ENCODE measurements at places on chromosomes 7 and 10. TPM values are rescaled to one million over a fixed set of nuclear protein-coding genes. Genes with fewer than 3 reads are reported as not detected.

Gene OR2A14
- not detected for polyA plus RNA-seq

Gene CALML3
- not detected for polyA plus RNA-seq

Gene HECW1
- polyA plus RNA-seq, result 5.6 TPM

DNA sequence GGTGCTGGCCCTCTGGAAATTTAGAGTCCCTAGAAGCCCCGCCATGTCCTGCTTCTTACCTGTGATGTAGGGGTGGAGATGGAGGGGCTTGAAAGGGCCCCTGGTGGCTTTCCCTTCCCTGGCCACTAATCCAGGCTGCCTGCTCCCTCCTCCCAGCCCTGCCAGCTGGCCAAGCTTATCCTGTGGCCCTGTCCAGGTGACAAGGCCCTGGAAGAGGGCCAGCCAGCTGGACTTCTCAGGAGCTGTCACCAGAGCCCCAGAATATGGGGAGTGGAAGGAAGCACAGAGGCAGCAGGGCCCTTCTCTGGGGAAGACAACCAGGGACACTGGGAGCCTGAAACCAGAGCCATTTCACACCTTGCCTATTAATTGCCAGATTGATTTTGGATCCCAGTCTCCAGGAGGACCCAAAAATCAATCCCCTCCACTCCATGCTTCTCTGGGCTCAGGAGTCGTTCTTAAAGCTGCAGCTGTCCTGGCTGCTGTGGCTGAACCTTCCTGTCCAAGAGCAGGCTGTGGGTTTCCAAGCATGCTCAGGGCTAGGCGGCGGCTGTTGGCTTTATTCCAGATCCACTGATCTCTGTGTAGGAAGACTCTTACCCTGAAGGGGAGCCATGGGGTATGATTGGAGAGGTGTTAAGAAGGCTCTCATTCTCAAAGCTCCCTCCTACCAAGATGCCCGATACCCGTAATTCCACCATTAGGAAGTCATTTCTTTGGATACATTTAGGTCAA is 52.6 kb upstream of the PCBD1 start:
- DNase-seq, result no peak

All from right renal cortex interstitium (tissue), 3 donors.